CD4-positive, alpha-beta T cell treated with Interleukin-4 for 1 hour (primary cell): ENCODE measurements at places on chromosomes 7 and 10.

- no peak for DNase-seq
Observed at GRCh38 chr7:157442993-157443831, 106.4 kb downstream of the DNAJB6 start.

- no peak for DNase-seq
Observed at GRCh38 chr7:131076032-131076431, 251.6 kb upstream of the MKLN1 start.

DNA sequence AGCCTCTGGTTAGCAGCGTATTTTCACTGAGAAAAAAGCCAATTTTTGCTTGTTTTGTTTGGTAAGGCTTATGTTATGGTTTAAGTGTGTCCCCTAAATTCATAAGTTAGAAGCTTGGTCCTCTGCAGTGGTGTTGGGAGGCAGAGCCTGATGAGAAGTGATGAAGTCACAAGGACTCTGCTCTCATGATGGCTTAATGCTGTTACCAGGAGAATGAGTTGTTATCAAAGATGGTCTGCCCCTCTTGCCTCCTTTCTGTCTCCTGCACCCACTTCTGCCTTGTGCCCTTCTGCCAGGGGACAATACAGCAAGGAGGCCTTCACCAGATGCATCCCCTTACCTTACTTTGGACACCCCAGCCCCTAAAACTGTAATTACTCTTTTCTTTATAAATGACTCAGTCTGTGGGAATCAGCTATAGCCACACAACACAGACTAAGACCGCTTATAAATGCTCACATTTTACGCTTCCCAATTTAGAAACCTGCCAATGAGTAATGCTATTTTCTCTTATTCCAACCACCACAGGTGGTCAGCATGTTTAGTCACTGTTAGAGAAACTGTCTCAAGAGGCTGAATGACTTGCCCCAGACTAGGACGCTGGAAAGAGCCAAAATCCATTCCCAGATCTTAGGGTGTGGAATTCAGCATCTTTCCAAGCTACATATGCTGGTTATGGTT lies 6.1 kb upstream of the PKD1L1 start:
- no peak for DNase-seq

GRCh38 chr7:71775648-71776047 lies 636.5 kb downstream of the CALN1 start:
- no peak for DNase-seq

DNA sequence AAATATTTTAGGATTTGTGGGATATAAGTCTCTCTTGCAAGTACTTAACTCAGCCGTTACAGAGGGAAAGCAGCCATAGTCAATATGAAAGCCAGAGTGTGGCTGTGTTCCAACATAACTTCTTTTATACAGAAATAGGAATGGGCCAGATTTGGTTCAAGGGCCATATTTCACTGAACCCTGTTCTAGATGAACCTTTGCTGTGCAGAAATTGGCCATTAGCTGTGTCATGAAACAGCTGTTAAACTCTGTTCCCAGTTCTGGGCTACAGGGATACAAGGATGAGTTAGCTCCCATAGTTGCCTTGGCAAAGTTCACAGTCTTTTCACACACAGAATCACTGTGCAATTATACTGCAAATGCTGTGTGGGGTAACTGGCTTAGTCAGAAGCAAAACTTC lies 213.9 kb upstream of the LRRN3 start:
- no peak for DNase-seq
